Myocyte (in vitro differentiated cells): ENCODE measurements at places on chromosomes 5 and 9.

DNA sequence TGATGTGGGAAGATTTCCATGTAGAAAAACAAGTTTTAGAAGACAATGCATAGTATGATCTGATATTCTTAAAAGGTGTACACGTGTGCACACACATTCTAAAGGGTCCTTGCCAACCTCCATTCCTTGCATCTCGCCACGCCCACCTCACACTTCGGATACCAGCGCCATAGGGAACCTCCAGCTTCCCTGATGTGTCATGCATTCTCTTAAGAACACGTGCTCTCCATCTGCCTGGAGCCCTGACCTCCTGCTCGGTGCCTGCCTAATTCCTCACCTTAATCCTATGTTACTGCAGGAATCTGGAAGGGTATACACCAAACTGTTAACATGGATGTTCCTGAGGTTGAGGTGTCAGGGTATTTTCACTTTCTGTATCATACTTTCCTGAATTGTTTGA is 63.1 kb downstream of the PTCD2 start:
- DNase-seq = peak; percentile 55

DNA sequence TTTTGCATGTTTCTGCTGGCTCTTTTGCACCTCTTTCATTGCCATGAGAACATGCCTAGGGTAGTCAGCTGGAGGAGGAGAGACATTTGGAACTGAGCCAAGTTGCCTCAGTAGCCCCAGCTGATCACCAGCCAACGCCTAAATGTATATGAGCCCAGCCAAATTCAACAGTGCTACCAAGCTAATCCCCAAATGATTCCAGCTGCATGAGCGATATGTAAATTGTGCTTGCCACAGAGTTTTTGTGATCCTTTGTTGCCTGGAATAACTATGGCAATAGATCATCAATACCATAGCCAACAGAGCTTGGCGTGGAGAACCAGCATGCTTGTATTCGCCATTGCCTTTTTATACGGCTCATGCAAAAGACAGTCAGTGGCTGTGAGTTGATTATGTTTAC is 110.5 kb downstream of the PRDM6 start:
- DNase-seq = no peak

DNA sequence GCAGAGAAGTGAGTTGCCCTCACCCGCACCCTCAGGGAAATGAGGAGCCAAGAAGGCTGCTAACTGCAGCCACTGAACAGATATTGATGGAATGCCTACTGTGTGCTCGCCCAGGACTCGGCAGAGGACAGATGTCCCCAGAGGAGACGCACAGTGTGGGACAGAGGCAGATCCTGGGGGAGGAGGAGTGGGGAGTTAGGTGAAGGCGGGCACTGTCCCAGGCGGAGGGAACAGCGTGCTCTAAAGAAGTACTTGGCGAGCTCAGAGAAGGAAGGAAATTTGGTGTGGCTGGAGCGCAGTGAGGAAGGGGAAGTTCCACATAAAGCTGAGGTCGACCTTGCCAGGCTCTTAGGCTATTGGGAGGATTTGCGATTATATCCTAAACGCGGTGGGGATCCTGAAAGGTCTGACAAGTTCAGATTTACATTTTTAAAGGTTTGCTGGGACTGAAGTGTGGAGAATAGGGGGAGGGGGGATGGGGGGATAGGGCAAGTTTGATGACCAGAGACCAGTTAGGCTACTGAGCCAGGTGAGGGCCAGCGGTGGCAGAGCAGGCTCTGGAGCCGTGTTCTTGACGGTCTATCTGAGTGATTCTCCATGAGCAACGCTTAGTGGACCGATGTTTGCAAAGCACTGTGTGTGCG is 23.6 kb upstream of the CERCAM start:
- no peak for DNase-seq

- no peak for DNase-seq
Measured at GRCh38 chr5:50725800-50726474, 59.5 kb downstream of the PARP8 start.

GRCh38 chr5:80302636-80303035 is 17.2 kb upstream of the SPZ1 start:
- no peak for DNase-seq

- DNase-seq = peak; percentile 62
Measured at GRCh38 chr5:123705741-123706140, 193.8 kb downstream of the CSNK1G3 start.

GRCh38 chr9:130500340-130501180 is 55.8 kb downstream of the ASS1 start:
- no peak for DNase-seq

GRCh38 chr9:133436681-133437080 is 14.5 kb downstream of the ADAMTS13 start:
- no peak for DNase-seq

DNA sequence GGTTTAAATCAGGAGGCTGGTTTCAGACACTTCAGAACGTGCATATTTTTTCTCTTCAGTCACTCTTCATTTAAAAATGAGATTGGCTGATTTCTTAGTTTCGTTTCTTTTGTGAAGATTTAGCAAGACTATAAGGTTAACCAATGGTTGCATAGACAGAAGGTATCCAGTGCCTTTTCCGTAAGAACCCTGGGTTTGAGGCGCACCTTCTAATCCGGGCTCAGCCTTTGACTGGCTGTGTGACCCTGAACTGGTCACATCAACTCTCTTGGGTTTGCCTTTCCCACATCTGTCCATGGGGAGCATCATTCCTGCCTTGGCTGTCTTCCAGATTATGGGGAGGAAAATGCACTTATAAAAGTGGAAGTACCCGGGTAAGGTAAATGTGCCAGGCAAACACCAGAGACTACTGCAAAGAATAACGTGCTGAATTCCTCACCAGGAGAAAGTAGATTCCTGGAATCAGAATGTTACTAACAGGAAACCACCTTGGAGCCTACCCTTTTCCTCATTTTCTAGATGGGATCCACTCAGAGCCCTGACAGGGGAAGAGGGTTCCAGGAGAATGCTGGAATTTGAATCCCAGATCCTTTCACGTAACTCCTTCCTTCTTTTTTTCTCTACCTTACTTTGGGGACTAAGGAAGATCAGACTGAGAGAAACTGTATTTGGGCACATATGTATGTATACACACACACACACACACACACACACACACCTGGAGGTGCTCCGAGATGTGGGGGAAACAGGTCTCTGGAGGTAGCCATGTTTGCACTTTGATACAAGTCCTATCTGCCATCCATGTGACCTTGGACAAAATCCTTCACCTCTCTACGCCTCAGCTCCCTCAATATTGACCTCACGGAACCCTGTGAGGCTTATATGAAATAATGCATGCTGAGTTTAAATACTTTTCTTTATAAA is 6.8 kb downstream of the HAND1 start:
- no peak for DNase-seq

DNA sequence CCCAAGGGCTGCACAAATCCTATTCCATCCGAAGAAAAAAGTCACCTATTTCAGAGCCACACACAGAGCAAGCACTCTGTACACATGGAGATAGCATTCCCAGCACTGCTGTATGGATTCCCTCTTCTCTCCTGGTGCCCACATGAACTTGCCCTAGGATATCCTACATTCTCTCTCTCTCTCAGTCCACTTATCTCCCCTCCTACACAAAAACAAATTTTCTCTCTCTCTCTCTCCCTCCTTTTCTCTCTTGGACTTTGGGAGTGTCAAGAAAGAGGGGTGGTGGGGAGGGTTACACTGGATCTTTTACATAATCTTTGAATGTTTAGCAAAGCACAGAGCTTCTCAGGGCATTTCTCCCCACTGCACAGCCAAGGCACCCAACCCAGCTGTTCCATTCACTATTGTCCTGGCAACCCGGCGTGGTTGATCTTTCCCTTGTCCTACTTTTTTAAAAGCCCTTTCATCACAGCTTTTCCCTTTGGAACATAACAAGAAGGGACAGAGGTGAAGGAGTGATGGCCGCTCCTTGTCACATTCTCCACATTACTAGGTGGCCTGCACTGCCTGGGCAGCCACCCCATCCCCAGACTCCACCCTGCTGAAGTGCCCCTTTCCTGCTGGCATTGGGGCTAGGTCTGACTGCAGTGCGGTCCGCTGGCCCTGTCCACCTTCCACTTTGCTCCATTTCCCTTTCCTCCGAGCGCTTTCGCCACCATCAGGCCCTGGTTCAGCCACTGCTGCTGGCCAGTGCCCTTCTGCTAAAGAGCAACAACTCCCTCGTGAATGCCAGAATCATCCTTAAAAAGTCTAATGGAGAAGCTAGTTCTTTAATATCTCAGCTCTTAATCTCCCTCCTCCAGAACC is 22.2 kb upstream of the SLC1A3 start:
- peak; percentile 22 for DNase-seq

DNA sequence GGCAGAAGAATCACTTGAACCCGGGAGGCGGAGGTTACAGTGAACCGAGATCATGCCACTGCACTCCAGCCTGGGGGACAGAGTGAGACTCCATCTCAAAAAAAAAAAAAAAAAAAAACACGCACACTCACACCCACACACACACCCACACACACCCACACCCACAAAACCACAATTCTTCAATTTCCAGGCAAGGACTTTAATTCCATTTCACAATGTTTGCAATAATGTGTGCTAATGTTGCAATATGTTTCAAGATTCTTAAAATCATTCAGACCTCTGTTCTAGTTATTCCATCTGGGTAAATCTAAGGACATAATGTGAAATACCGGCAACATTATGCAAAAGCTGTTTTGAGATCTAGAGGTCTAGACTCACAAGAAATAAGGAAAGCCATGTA is 28.3 kb downstream of the CCDC69 start:
- DNase-seq = no peak

DNA sequence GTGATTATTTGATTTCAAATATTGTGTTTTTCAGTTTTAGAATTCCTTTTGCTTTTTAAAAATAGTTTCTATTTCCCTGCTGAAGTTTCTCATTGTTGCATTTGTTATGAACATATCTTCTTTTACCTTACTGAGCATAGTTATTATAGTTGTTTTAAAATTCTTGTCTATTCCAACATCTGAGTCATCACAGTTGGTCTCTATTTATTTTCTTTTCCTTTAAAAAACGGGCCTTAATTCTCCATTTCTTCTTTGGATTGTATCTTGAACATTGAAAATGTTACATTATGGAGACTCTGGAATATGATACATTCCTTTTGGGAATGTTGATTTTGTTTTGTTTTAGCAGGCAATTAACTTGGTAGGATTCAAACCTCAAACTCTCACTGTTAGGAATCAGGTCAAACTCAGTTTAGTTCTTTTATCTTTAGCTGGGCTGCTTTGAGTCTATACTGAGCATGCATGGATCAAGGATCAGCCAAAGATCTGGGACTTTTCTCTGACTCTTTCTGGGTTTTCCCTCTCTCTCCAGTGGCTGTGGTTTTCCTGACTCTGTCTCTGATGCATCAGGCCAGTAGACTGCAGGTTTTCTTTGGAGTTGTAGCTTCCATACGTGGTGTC is 70.3 kb downstream of the TEK start:
- DNase-seq = no peak

- no peak for DNase-seq
Measured at GRCh38 chr9:89376741-89377351, 58.5 kb downstream of the SECISBP2 start.

- DNase-seq = no peak
Measured at GRCh38 chr9:135341612-135342169, 137.9 kb upstream of the PPP1R26 start.

DNA sequence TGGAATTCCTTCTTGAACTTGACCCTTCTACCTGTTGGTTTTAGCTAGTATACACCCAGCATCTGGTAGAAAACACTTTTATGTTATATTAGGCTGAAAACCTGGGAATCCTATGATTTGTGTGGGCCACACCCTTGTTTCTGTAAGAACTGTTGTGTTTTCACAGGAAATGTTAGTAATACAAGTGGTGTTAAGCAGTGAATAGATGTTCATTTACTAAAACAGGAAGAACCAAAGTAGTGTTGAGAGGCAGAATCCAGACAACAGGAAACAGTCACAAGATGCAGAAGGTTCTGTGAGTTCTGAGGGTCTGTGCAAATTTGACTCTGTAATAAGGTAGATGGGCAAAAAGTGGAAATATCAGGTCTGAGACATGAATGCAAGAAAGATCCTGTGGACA is 73.0 kb upstream of the RAI14 start:
- no peak for DNase-seq

DNA sequence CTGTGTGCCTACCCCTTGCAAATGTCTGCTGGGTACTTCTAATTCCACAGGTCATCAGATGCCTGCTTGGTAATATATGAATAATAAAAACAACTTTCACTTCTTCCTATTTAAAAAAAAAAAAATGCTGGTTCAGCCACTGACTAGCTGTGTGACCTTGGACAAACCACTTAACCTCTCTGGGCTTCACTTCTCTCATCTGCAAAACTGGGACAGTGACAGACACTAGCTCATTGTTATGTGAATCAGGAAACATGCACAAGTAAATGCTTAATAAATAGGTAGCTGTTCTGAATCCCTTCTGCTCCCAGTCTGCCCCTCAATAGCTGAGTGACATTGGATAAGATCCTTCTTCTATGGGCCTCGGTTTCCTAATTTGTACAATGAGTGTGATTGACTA is 62.6 kb upstream of the HAND1 start:
- DNase-seq = no peak

GRCh38 chr9:83396813-83397212 is 141.4 kb downstream of the FRMD3 start:
- no peak for DNase-seq

DNA sequence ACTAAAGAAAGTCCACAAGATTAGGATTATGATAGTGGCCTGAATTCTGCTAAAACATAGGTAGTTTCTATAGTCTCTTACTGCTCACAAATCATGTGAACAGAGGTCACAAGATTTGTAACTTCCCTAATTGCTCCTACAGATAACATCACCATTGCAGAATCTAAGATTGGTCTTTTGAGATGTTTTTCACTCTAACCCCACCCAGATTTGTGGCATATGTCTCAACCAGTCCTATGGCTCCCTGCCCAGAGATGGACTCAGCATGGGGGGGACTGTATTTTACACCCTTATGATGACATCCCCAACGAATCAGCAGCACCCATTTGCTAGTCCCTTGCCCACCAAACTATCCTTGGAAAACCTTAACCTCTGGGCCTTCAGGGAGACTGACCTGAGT is 1046.2 kb downstream of the CDH12 start:
- no peak for DNase-seq

- no peak for DNase-seq
Measured at GRCh38 chr9:133167769-133168168, 4.1 kb upstream of the GBGT1 start.

DNA sequence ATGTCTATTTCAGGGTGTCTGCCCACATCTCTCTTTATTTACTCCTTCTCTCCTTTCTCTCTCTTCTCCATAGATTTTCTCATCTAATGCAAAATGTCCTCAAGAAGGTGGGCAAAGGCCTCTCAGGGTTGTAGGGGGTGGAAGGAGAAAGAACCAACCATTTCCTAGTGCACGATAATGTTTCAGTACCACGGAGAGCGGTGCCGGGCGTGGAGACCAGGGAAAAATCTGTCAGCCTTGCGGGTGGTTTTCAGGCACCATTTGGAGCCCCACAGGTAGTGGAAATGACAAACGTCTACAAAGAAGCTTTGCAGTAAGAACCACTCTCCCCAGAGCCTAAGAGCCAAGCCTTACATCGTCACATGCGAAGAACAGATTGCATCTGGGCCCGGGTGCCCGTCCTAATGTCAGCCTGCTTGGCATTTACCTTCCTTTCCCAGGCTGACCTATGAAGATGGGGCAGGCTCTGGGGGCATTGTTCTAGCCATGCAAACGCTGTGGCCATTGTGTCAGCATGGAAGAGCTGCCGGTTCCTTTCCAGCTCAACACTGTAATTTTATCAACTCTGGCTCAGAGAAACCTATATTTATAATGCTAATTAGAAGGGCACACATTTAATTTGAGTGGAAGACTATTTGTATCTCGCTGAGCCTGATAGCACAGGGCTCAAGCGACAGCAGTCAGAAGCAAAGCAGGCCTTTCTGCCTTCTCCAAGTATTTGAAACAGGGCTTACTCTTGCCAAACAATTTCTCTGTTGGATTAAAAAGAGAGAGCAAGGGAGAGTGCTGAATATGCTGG is 430.1 kb upstream of the WWC1 start:
- peak; percentile 47 for DNase-seq

- DNase-seq = no peak
Measured at GRCh38 chr5:122774519-122774860, 390 bp upstream of the SNX2 start.
